ENCODE measurements at places on chromosomes 2 and 18.

DNA sequence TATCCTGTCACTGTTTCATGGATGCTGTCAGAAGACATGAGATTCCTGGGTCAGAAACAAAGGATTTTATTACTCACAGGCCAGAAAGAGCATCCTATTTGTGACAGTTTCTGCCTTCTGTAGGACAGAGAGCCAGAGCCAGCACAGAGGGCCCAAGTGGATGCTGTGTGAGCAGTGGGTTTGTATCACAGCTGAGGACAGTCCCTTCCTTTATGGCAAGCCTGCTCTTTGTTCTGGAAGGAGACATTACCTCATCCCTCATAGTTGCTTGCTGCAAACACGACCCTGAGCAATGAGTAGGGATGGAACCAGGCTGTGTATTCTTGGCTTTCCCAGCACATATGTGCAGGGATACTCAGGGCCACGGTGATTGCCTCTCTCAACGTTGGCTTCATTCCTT is 41.6 kb downstream of the ARHGEF4 start:
- DNase-seq = no peak

- DNase-seq = no peak
These were observed 61.8 kb downstream of the CAB39 start for GRCh38 chr2:230774348-230774951.

DNA sequence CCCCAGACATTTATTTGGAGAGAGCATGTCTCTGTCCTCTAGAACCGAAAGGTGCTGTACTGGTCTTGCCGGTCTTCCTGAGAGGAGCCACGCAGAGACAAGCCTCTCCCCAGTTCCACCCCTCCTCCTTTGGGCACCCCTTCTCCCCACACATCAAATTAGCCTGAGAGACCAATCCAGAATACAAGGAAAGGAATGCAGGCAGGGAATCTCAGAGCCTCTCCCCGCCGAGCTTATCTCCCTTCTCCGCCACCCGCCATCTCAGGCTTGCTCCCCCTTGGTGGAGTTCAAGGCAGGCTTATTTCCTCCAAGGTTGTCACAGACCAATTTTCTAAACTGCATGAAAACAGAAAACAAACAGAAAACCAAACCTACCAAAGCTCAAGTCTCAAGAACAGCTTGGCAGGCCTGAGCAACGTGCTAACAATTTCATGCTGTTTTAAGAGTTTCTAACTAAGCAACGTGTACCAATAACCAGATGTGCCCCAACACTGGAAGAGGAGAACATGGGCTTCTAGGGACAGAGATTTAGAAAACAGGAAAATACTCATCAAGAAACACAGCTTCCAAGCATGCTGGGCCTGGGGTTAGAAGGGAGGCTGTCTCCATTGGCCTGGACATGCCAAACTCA is 124.5 kb upstream of the PKDCC start:
- DNase-seq = no peak

- DNase-seq = no peak
These were observed 11.3 kb downstream of the PIGN start for GRCh38 chr18:62175521-62175920.

DNA sequence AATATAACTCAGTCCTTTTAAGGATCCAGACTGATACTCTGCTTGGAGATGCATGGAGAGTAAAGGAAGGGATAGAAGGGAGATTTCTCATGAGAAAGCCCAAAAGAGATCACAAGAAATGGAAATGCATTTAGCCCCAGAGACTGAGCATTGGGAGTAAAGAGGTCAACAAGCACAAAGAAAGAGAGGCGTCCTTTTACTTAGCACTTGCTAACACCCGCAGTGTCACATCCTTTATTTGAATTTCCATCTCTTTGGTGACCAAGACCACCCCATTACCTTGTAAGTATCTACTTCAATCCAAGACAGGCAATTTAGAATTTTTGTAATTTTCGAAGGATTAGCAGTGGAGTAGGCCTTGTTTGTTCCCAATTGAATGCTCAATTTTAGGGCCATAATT is 111.8 kb upstream of the DCC start:
- no peak for DNase-seq

- no peak for DNase-seq
These were observed 131.0 kb downstream of the SNTG2 start for GRCh38 chr2:1081451-1082225.

DNA sequence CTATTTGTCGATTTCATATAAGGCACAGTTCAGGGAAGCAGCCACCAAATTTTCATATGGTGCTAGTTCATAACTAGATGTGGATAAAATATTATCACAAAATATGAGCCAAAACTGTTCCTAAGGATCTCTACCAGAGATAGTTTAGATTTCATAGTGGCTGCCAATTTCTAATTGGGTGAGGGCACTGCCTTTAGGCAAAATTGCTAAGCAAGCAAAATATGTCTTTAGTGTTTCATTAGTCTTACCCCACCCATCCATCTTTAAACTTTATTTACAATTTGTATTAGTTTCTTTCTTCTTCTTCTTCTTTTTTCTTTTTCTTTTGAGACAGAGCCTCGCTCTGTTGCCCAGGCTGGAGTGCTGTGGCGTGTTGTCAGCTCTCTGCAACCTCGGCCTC is 77.1 kb upstream of the SLC4A10 start:
- no peak for DNase-seq

DNA sequence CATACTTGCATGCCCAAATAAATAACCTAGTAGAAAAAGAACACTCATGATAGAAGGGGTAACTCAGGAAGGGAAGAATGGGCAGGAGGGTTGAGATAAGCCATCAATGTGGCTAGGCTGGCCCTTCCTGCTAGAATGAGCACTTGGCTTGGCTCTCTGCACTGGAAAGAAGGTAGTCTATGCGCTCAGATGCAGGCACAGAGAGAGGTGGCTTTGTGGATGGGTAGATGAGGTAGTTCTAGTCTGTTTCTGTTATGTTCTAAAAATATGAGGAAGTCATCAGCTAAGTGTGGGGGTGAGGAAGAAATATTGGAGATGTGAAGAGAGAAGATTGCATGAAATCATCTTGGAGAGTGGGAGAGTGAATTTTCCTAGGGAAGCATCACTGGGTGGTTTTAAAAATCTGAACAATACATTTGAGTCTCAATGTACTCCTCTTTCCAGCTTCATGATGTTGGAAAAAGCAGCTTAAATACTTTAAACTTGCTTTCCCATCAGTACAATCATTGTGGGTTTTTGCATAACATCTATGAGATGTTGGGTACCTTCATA is 357.1 kb downstream of the CNTNAP5 start:
- no peak for DNase-seq

DNA sequence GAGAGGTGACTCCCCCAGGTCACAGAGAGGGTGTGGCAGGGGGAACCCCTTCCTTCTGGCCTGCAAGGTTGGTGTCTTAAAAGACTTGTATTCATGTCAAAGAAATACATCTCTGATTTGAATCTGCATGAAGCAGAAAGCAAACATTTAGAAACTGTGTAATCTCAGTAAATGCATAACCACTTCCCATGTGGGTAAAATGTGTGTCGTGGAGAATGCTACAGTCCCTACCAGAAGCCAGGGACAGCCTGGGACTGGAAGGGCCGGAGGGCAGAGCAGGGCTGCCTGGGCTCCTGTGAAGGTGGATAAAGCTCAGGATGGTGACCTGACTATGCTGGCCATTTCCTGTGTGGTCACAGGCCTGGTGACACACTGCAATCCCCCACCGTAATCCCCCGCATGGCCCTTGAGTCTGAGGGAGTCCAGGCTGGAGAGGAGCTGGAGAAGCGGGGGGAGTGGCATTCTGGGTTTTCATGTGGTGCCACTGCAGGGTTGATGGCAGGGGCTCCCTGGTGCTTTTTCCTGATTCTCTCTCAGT is 102.2 kb downstream of the LRRC30 start:
- DNase-seq = no peak

GRCh38 chr18:8091035-8091434 is 518.2 kb upstream of the RAB12 start:
- DNase-seq = no peak

GRCh38 chr2:202717598-202718310 is 83.0 kb downstream of the FAM117B start:
- DNase-seq = no peak
